T-helper 2 cell (primary cell): ENCODE measurements at places on chromosomes 2 and 18.
A peak's percentile ranks its signal among the peaks of the same experiment; 100 is the strongest.

- DNase-seq = peak; percentile 68
These were observed 3.7 kb downstream of the BCL2 start for GRCh38 chr18:63315876-63316275.

DNA sequence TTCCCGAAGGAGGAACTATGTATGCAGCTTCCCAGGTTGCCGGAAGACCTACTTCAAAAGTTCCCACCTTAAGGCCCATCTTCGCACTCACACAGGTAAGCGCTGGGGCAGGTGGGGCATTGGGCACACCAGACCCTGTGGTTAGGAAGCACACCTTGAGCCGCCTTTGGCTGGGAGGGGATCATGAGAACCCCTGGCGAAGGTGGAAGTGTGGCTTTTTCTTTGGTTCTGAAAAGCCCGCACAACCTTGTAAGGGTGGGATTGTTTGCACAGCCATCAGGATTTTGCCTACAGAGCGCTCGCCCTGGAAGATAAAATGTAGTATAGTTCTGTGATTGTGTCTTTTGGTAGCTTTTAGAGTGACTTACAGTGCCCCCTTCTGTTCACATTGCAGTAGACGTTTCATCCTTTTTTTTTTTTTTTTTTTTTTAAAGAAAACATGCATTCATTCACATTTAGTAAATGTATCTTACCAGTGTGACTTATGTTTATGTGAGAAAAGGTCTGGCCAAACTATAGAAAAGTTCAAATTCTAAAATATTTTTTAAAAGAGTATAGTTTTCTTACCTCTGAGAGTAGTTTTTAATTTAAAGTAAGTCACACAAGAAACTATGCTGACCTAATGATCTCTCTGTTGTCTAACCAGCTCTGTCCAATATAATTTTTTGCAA lies 5.3 kb downstream of the KLF11 start:
- DNase-seq = no peak

DNA sequence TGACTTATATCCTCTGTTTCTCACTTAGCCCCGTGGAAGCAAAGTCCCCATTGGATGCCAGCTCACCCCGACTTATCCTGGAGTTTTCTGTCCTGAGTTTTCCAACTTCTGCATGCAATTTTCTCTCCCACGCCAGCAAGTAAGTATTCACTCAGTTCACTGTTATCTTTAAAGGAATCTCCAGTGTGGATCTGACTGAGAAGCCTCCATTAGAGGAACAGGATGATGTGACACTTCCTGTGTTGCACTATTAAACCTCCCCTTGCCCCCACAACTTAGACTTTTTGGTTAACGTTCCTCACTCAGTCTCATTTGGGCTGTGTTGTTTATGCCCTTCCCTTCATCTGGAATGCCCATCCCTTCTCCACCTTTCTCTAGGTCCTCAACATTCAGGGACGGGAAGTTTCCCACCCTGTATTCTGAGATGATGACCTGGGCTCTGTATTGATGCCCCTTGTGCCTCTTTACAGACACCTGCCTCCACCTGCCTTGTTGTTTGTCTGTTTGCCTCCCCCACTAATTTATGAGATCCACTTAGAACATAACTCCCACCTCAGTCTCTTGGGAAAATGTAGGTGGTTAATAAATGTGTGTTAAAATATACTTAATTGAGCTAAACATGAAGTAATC lies 536.1 kb upstream of the RAB6C start:
- DNase-seq = peak; percentile 5

- peak; percentile 50 for DNase-seq
These were observed at the start of gene REEP1 for GRCh38 chr2:86337244-86337835. REEP1 (minus strand) TSS chr2:86337626; CDS start chr2:86337510, 116 bp downstream.

GRCh38 chr18:316393-316792 lies 48.5 kb upstream of the THOC1 start:
- no peak for DNase-seq

GRCh38 chr18:8217051-8217564 lies 392.1 kb upstream of the RAB12 start:
- DNase-seq = no peak

DNA sequence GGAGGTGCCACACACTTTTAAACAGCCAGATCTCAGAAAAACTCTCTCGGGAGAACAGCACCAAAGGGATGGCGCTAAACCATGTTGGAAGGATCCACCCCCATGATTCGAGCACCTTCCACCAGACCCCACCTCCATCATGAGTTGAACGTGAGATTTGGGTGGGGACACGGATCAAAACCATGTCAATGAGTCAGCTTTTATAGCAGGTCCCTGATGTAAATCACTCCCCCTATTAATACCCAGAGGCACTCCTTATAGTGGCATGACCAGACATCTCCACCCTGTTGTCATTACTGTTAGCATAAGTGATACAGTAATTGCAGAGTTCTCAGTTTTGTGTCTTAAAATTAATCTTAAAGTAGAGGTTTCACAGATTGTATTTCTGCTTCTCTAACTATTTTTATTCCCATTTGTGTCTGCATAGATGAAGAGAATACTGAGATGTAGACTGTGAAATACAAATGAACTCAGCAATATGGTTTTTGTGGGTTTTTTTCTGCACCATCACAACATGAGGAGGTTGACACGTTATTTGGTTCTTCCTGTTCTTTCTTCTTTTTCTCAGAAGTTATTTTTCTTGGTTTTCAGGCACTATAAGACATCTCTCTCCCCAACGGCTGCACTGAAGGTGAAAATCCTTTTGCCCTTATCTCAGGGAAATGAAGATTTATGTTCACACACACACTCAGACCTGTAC lies 218.2 kb downstream of the ARL4C start:
- DNase-seq = no peak

DNA sequence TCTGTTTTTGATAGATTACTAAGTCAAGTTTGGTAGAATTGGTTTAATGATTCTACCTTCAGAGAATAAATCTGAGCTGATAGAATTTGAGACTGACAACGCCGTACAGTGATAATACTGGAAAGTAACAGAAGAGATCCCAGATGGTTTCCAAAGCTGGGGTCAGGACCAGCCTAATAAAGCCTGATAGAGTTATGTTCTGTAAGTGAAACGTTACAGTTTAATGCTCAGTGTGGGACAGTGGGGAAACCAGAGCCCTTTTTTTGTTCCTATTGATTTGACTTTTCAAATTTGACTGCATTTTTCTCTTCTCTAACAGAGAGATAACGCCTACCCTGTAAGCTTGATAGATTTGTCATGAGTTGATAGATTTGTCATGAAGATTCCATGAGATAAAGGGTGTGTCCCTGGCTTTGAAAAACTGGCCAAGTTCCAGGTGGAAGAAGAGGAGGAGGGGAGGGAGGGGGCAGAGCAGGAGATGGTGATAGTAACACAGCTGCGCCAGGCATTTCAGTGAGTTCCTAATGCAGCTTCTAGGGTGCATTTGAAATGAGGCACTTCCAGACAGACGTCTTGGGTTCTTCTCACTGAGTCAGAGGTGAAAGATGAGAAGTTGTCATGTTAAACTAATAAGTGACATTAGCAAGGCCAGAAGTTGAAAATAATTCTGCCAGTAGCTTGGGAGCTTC lies 65.1 kb downstream of the CERS6 start:
- no peak for DNase-seq

- DNase-seq = no peak
These were observed 130.6 kb upstream of the ATP5MC3 start for GRCh38 chr2:175312137-175312536.

GRCh38 chr2:15780912-15781574 lies 159.3 kb upstream of the MYCN start:
- no peak for DNase-seq

- DNase-seq = no peak
These were observed 16.2 kb downstream of the FZD7 start for GRCh38 chr2:202049840-202050239.

- no peak for DNase-seq
These were observed 178.4 kb upstream of the EPAS1 start for GRCh38 chr2:46118656-46119371.

DNA sequence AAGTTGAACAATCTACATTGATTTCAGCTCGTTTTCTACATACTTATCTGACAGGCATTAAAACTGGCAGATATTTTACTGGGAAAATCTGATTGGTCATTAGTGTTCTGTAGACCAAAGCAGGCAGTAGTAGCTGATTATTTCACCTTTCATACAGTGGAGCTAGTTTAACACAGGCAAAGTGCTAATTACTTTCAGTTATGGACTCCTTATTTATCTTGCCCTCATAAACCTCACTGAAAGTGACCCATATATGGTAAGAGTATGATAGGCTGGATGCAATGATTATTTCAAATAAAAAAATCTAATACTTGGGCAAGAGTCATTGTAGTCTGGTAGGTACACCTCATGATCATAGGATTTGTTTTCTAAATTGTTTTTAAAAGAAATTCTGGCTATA lies 129.7 kb downstream of the MYO1B start:
- no peak for DNase-seq

GRCh38 chr2:68768951-68769350 lies 34.3 kb downstream of the ARHGAP25 start:
- no peak for DNase-seq

GRCh38 chr2:60992985-60993392 lies 24.5 kb upstream of the PEX13 start:
- no peak for DNase-seq

DNA sequence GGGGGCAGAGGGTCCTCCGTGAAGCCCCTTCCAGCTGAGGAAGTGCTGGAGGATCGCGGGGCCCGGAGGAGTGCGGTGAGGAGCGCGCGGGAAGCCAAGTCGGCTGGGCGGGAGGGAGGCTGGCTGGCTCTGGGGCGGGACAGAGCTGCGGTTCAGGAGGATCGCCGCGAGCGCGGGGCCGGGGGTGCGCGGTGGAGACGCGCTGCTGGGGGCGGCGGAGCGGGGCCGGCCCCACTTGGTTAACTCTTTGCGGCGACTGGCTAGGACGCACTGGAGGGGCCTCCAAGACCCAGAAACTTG lies 464 bp downstream of the CYBRD1 start:
- no peak for DNase-seq

- DNase-seq = no peak
These were observed 4.8 kb downstream of the LMAN2L start for GRCh38 chr2:96734880-96735583.

GRCh38 chr2:142827170-142827569 lies 50.3 kb upstream of the KYNU start:
- no peak for DNase-seq

DNA sequence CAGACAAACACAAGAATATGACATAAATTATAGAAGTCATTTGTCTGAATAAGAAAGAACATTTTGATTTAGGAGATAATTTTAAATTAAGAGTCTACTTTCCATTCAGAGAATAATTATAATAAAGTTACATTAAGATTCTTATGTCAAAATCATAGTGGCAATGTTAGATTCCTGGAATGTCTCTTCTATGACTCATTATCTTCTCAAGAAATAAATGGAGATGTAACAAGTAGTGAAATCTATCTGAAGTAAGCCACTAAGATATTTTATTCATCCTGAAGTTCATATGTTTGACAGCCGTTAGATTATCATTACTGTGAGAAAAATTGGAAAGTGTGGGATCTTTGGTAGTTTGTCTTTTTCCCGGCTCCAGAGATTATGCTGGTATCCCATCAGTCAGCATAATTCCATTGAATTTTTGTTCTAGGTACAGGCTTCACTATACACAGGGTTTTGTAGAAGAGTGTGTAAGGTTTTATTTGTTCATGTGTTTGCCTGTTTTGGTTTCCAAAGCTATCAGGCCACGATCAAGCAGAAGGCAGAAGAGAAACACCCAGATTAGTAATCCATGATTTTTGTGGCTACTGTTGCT lies 1246.6 kb upstream of the LRRTM1 start:
- no peak for DNase-seq

DNA sequence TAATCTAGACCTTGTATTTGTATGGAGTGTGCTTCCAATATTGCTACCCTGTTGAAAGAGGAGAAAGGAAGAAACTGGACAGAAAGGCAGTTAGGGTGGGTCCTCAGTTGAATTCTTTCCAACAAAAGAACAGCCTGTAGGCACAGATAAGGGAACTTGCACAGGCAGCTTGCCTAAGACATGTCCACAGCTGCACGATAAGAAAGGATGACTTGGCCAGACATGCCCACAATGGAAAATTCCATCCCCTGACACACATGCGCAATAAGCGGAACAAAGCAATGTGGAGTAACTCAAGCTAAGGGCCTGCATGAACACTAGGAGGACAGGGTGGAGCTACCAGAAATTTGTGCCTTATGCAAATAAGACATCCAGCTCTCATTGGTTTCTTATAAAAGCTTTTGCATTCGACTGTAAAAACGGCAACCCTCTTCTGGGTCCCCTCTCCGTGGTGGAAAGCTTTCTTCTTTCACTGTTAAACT lies 1084.7 kb upstream of the NXPH2 start:
- no peak for DNase-seq

- DNase-seq = no peak
These were observed 118.3 kb downstream of the FMNL2 start for GRCh38 chr2:152453129-152453911.
